Hematopoietic multipotent progenitor cell treated with erythropoietin and hydrocortisone succinate and interleukin-3 and kit ligand, for 15 days (in vitro differentiated cells): ENCODE measurements at places on chromosomes 1 and 21.

DNA sequence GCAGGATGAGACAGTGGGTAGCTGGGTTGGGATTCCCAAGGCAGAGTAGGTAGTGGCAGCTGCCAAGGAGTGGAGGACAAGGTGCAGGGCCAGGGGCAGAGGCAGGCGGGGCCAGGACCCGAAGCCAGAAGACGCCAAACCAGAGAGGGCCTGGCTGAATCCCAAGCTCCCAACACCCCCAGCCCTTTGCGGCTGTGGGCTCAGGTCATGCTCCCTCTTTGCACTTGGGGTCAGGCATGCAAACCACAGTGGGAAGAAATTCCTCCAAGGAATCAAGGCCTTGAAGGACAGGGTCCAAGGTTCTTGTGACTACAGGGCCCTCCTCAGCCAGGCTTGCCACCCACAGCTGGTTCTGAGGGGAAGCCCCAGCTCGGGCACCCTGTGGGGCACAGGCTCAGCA, 6.2 kb downstream of the C1orf210 start:
- no peak for DNase-seq

- DNase-seq: no peak
Measured at GRCh38 chr1:19859876-19860275, 22.3 kb upstream of the OTUD3 start.

DNA sequence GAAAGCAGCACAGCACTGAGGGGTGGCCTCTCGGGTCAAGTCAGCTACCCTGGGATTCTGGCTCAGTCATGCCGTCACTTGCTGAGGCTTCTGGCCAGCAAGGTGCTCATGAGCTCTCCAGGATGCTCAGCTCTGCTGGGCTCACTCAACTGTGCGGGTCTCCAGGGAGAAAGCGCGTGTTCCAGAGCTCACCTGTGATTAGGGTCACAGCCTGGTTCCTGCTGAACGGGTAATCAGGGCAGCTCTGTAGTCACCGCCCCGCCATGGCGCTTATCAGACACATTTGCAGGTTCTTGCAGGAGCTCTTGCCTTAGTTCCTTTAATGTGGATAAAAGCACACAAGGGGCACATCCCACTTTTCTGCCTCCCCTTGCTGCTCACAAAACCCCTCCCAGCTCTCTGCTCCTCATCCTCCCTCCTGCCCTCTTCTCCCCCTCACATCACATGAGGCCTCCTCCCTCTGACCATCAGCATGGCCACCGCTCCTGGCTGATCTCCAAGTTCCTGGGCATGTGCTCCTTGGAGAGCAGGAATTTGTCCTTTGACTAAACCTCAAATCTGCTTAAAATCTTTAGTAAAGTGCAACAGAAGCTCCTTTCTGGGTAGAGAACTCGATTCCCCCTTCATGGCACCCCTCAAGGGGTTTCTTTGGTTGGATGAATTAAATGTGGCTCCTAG, 2.0 kb downstream of the PCP4 start:
- no peak for DNase-seq

DNA sequence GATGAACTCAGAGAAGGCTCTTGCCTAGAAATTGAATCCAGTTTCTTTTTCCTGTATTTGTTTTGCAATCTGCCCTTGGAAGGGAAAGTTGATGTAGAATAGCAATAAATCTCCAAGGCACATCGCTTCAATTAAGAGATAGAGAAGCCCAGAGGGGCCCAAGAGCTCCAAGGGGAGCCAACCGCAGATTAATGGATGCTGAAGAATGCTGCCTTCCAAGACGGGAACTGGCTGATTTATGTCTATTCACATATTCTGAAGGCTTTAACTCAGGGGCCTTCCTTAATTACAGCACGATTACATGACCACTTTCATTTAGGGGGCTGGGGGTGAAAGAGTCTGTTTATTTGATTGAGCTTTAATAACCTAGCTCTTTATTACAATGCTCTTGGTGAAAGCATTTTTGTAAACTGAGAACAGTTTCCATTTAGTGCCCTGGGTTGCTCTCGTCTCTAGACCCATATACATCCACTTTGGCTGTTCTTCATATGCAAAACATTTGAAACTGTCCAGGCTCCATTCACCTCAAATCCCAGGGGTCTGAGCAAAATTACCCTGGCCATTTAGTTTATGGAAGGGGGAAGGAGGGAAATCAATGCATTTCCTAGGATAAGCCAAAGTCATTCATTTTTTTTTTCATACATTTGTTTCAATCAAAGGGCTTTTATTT, 87.4 kb upstream of the CLDN14 start:
- DNase-seq: no peak

DNA sequence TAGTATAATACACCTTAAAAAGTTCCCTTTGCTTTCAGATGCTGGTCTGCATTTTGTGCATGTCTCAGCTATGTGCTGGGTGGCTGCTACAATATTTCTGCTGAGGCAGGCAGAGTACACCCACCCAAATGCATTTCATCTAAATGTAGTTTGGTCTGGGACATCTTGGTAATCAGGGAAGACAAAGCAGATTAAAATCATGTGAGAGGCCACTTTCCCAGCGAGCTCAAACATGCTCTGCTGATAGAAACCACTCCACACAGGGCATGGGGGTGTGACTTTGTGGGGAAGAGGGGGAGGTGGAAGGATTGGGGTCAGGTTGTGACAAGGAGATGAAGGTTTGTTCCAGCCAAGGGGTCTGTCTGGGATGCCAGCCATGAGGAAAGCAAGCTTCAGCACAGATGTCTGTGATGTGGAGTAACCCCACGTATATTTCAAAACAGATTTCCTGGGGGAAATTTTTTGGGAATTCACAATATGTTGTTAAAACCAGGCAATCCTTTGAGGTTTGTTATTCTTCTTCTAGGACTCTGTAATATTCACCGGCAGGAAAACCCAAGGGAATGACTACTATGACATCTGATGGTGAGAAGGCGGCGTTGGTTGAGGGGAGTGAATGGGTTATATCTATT, 255.1 kb upstream of the FGGY start:
- DNase-seq: no peak
